Fibroblast of the aortic adventitia (primary cell): ENCODE measurements at places on chromosomes 2 and 18.
A peak's percentile ranks its signal among the peaks of the same experiment; 100 is the strongest.

DNA sequence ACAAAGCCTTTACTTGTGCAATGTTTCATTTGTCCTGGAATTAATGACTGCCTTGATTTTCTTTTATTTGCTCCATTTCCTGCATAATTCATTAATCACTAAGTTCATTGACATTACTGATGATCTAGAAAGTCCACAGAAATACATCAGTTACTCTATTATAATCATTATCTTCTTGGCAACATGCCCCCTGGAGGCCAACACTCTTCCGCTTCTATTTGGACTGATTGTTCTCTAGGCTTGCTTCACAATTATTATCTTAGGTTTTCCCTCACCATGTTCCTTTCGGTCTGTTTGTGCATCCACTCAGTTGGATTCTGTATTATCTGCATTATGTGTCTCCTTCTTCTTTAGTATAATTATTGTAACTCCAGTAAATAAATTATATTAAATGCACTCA lies 461.0 kb upstream of the CDH2 start:
- no peak for DNase-seq

DNA sequence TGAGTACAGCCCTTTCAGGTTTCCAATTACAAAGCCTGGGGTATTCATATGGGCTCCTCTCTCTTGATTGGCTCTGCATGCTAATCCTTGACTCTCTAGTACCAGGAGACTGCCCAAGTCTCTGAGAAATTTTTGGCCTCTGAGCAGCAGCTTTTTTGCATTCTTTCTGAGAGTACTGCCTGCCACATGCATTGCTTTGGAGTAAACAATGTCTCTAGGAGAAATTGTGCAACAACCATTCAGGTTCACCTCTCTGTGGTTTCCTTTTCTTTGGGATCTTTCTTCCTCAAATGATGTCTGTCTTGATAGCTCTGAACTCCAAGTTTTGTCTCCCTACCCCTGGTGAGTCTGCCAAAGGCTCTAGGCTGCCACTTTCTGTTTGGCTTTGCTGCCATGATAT lies 115.8 kb upstream of the SETBP1 start:
- peak; percentile 58 for DNase-seq

GRCh38 chr2:201158111-201158929 lies 24.6 kb upstream of the CASP10 start:
- DNase-seq = peak; percentile 93

DNA sequence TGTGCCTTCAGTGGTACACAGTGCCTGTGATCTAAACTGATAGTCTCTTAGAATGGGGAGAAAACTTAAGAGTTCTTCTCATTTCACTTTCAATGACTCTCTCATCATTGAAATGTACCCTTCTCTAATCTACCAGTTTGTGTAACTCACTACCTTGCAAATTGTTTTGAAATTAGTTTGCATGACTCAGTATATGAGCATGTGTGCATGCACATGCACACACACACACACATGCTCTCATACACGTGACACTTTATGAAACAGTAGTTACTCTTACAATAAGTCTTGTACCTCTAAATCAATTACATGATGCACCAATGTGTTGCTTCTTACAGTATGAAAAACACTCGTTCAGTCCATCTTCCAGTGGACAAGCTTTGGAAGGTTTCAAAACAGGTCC lies 10.6 kb downstream of the LYPD6B start:
- peak; percentile 21 for DNase-seq

GRCh38 chr2:121865914-121866313 lies 110.5 kb downstream of the TSN start:
- no peak for DNase-seq

DNA sequence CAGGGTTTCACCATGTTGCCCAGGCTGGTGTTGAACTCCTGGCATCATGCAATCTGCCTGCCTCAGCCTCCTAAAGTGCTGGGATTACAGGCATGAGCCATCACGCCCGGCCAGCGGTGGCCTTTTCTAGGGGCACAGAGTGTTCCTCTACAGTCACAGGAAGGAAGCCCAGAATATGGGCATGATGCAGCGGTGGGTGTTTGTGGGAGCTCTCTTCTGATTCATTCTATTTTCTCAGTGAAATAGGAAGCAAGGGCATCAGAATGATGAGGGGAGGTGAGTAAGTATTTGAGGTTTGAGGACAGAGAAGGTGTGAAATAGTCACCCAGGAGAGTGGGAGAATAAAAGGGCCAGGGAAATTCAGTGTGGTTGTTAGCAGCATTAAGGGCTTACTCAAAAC lies 70.3 kb upstream of the PSME4 start:
- no peak for DNase-seq

- DNase-seq = no peak
Measured at GRCh38 chr2:178920916-178921513, 113.8 kb upstream of the TTN start.

DNA sequence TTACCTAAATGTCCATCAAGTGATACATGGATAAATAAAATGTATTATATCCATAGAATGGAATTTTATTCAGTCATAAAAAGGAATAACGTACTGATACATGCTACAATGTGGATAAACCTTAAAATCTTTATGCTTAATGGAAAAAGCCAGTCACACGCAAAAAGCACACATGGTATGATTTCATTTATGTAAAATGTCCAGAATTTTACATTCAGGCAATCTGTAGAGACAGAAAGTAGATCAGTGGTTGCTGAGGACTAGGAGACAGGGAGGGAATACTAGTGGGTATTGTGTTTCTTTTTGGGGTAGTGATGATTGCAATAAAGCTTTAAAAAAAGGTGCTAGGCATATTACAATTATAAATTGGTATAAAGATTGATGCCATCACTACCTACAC lies 30.7 kb upstream of the CD302 start:
- DNase-seq = no peak

GRCh38 chr2:216791303-216791702 lies 68.6 kb downstream of the TNP1 start:
- peak; percentile 17 for DNase-seq

- DNase-seq = no peak
Measured at GRCh38 chr2:8612734-8613179, 69.1 kb upstream of the ID2 start.

DNA sequence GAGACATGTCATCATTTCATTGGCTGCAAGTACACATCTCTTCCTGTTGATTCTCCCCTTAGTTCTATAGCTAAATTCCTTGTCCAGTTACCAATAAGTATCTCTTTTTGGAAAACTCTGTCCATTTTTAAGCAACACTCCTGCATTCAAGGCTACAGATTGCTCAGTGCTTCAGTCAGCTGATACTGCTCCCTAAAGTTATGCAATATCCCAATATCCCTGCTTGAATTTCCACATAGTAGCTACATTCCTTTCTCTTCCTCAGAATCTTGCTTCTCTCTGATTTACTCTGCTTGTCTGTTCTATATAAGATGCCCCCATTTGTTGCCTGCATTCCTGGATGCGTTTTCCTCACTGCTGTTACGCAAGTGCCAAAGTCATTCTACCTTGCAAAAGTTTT lies 109.8 kb downstream of the PARD3B start:
- peak; percentile 77 for DNase-seq

DNA sequence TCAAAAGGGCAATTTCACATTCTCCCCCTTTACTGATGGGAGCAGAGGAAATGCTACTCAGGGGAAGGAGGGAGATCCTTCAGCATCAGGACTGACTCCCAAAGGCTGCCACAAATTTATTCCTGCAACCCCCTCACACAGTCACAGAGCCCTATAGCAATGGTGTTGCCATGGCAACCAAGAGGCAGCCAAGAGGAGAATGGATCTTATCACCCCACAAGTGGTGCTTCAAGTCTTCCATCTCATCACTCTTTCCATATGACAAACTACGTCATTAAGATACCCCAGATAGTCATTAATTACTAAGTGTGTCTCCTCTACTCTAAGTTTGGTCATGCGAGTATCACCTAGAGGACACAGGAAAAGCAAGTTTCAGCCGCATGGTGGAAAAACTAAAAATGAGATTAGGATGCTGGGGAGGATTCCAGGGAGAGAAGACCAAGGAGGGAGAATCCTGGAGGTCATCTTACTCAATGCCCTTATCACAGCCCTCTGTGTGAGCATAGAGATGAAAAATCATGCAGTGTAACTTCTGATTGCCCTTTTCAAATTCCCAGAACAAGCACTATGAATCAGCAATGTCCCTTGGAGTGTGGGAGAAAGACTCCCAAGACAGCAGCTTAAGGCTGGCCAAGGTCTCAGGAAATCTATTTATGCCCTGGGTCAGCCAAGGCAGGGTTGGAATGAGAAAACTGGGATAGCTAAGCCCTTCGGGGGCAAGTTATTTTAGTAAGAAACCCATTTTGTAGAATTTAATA lies 885.7 kb upstream of the KLHL29 start:
- no peak for DNase-seq

GRCh38 chr18:57134618-57135135 lies 12.2 kb upstream of the BOD1L2 start:
- DNase-seq = peak; percentile 1

- DNase-seq = no peak
Measured at GRCh38 chr2:19793132-19793750, 108.5 kb downstream of the TTC32 start.

DNA sequence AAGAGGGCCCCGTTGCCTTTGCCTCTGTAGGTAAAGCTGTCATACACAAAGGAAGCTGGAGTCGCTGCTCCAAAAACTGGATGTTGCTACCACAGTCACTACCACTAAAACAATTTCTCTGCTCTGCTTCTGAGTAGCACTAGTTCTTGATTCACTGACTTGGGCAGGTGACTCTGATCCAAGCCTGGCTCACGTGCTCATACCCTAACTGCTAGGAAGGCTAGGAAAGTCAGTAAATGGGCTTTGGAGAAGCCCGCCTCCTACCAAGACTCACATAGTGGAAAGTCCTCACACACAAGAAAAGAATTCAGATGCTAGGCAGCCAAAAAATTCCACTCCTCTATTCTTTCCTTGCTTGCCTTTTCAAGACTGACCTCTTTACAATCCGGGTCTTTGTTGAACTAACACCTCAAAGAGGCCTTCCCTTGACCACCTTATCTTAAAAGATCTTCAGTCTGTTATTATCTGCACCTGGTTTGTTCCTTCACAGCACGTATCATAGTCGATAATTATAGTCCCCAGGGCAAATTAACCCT lies 11.4 kb upstream of the DYNC1I2 start:
- DNase-seq = no peak

DNA sequence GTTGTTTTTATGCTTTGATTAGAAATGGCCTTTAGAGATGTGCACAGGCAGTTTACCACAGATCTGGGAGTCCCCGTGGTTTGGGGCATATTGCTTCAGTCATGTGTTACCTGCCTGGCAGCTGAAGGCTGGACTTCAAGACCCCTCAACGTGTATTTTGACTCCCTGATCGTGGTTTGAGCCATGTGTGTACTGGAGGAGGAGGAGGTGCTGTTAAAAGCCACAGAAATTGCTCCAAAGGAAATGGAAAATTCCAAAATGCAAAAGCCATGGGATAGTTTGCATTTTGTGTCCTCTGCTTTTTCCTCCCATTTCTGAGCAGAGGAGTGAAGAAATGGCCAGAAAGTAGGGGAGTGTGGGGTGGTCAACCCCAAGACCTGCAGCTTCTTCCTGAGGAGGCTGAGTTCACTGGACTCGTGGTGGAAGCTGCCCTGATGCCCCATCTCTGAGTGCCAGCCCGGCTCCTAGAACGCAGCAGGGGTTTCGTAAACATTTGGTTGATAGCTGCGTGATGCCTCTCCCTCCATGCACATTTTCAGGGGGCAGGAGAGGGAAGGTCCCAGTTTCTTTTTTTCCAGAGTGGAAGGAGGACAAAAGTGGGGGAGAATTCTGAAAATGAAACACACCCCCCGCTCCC lies 45.7 kb downstream of the ITGB1BP1 start:
- DNase-seq = no peak

DNA sequence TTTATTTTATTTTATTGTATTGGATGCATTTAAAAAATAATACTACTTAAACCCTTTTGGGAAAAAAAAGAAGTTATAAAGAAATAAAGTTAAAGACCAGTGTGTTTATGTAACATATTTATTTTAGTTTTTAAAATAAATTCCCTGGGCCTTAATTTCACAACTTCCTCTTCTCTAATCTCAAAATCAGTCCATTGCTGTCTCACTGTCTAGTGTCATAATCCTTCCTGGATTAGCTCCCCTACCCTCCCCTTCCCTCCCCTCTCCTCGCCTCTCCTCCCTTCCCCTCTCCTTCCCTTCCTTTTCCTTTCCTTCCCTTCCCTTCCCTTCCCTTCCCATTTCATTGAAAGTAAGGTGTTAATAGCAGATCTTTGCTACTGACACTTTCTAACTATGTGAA lies 40.3 kb upstream of the ZEB2 start:
- no peak for DNase-seq

GRCh38 chr2:100202567-100202966 lies 60.2 kb upstream of the AFF3 start:
- no peak for DNase-seq

DNA sequence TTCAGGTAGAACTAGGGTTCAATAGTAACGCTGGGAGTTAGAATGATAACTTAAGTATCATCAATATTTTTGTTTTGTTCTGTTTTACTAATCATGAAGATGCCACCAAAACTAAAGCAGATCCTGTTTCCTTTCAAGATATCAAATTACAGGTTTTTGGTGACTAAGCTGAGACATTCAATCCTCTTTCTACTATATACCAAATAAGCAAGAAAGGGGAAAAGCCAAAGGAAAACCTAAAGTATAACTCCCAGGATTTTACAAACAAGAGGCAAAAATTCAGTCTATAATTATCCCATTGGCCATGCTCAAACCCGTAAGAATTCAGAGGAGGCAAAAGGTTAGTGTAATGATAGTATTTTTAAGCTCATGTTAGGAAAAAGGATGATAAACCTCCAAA lies 175.2 kb upstream of the CCDC150 start:
- DNase-seq = no peak

DNA sequence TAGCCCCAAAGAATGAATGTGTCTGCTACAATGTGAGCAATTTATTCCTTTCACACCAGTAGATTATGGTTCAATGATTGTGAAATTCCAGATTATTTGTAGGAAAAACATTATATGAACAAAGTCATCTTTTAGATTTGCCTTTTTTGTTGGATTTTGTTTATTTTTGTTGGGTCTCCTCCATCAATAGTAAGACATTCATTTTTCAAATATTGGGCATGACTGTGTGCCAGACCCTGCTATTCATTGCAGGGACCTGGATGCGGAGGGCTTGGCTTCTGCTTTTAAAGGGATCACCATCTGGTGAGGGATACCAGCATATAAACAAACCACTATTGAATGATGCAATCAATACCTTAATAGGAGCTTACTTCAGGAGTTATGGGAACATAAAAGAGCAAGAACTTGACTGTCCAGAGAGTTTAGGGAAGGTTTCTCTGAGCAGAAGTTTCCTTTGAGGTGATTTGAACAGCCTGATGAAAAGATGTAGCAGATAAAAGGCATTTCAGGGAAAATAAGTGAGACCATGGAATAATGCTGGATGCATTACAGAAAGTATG lies 486.7 kb downstream of the EPHA4 start:
- peak; percentile 17 for DNase-seq

- DNase-seq = no peak
Measured at GRCh38 chr2:129829588-129829987, 149.9 kb upstream of the RAB6C start.

- no peak for DNase-seq
Measured at GRCh38 chr2:68721482-68722101, 13.0 kb upstream of the ARHGAP25 start.

DNA sequence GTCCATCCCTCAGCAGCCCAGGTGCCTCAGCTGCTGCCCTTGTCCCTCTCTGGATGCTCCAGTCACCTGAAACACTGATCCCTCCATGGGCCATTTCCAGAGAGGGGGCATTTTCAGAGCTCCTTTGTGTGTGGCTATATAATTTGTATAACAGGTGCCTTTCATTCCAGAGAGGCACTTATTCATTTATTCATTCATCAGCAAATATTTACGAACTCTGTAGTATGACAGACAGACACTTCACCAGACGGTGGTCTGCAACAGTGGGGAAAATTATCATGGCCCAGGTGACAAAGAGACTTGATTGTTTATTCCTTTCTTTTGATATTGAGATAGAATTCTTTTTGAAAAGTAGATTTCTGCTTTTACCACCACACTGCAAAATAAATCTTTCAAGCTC lies 361.7 kb downstream of the TMEM182 start:
- DNase-seq = no peak
